T-helper 1 cell (primary cell): ENCODE measurements at places on chromosomes 2 and 18.

GRCh38 chr2:241598061-241598460, 38.9 kb downstream of the THAP4 start:
- DNase-seq: no peak

- no peak for DNase-seq
Measured at GRCh38 chr2:238719641-238720040, 128.2 kb upstream of the TWIST2 start.

DNA sequence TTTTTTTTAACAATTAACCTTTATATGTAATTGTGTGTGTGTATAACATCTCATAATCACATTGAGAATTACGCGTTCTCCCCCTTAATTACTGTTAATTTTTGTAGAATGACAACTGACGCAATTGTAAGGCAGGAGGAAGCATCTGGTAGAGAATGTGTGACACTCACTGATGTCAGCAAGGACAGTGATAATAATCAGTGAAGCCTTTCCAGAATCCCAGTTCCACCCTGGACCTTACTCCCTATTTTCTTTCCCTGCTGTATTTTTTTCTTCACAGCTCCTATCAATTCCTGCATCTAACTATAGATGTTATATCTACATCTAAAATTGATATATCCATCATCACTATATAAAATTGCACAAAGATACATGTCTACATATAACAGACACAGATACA, 16.1 kb upstream of the STRN start:
- no peak for DNase-seq

DNA sequence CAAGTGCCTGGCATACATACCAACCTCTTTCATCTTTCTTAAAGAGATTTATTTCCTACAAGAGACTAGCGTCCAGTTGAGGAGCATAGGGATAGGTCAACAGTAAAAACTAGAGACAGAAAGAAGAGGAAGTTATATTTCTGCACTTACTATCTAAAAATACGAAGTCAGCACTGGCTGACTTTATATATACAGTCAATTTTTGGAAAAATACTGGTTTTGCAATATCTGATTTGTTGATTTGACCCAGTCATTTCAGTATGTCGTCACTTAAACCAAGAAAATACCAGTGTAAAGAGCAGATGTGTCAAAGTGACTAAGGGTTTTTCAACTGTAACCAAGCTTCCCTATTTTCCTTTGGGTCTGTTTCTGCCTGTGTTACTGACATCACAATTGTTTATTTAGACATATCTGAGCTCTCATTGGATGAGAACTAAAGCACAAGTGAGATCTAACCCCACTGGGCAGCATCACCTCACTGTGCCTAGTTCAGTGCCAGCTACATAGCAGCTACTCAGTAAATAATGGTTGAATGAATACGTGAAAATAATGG, 23.0 kb downstream of the CYTIP start:
- peak; percentile 85 for DNase-seq

GRCh38 chr2:150267651-150268415, 219.6 kb downstream of the RND3 start:
- DNase-seq: no peak
